Left cardiac atrium (tissue), 4 donors: ENCODE measurements at places on chromosomes 1 and 21. TPM values are rescaled to one million over a fixed set of nuclear protein-coding genes. Genes with fewer than 3 reads are reported as not detected.

RGS13 gene
- 0.32 TPM for total RNA-seq

DNA sequence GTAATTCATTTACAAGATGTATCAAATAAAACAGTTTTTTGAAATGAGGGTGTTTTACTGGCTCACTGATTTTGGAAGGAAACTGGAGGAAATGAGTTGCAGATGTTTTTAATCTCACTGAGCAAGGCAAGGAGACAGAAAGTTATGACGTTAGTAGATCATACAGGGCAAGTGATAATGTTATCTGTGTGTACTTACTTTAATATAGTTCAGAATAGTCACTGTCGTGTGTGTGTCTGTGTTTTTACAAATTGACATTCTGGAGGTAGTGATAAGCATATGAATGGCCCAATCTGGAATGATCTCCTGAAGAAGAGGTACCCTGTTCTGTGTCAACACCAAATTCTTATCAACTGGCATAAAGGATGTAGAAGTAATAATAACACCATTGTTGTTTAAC lies 1.9 kb upstream of the GBP4 start:
- no peak for DNase-seq

CAPN8 gene
- 0.21 TPM for total RNA-seq

DNA sequence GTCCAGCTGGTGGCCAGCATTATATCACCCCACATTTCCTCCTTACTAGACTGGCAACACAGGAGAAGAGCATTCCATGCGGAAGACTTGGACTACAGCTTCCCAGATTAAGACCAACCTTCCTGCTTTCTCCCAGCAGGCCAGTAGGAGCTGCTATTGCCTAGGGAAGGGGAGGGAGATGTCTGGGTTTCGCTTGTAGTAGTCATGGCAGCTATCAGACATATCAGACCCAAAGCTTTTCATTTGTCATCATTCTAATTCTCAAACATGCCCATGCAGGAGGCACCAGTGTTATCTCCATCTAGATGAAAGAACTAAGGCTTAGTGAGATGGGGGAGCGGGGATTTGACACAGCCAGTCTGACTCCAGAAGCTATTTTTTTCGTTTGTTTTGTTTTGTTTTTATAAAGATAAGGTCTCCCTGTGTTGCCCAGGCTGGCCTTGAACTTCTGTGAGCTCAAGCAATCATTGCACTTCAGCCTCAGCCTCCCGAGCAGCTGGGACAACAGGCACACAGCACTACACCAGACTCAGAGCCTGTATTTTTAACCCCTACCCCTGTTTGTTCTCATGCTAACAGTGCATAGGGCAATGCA lies 4.5 kb downstream of the PLA2G2A start:
- peak; percentile 58 for DNase-seq

- no peak for DNase-seq
Observed at GRCh38 chr1:183653876-183654451, 848 bp upstream of the APOBEC4 start.

GRCh38 chr1:1994536-1994935 lies 9.1 kb downstream of the CFAP74 start:
- DNase-seq = no peak
